ENCODE measurements at places on chromosomes 5 and 9.

DNA sequence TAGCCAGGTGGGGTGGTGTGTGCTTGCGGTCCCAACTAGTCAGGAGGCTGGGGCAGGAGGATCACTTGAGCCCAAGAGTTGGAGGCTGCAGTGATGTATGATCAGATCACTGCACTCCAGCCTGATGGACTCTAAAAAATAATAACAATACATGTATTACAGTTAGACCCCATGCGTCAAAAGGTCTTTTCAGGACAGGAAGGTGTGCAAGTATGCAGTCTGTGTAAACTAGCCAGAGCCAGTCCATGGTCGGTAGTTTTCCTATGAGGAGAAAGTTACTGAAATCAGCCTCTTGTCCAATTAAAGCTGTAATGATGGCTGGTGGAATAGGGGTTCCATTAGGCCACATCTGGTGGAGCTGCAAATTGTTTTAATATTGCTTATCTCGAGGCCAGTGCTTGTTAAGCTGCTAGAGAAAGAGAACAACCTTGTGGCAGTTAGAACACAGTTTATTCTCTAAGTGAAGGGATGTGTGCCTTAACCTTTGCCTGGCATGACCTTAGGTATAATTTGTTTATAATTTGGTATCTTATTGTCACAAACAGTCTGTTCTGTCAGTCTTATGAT lies 1.5 kb upstream of the STOM start:
- DNase-seq, result no peak

DNA sequence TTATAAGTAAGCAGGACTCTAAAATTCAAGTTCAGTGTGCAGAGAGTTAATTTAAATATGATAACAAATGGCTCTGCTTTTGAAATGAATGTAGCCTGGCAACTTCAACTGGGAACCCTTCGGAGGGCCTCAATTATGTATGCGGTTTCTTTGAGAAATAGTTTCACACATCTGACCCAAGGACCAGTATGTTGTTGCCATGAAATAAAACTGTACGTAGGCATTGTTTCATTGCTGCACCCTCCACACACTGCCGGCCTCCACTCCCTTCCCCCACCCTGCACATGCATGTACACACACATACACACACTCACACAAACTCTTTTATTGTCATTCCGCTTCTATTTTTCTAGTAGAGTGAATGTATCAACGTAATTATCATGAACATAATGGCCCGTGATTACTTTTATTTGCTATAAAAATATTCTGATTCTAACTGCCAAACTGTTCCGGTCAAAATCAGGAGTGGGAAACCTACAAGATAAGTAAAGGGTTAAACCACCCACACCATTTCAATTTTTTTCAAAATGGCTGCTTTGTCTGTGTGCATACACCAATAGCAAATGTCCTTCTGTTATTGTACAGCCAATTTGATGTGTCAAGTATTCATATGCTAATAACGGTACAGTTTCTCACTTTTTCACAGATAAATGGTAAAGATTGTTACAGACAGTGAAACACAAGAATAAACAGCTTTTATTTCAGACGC lies 215.5 kb upstream of the TMEM161B start:
- no peak for DNase-seq

GRCh38 chr9:34321451-34321850 lies 7.6 kb downstream of the KIF24 start:
- DNase-seq, result no peak

- no peak for DNase-seq
Measured at GRCh38 chr5:87741881-87742280, 329.2 kb upstream of the CCNH start.

DNA sequence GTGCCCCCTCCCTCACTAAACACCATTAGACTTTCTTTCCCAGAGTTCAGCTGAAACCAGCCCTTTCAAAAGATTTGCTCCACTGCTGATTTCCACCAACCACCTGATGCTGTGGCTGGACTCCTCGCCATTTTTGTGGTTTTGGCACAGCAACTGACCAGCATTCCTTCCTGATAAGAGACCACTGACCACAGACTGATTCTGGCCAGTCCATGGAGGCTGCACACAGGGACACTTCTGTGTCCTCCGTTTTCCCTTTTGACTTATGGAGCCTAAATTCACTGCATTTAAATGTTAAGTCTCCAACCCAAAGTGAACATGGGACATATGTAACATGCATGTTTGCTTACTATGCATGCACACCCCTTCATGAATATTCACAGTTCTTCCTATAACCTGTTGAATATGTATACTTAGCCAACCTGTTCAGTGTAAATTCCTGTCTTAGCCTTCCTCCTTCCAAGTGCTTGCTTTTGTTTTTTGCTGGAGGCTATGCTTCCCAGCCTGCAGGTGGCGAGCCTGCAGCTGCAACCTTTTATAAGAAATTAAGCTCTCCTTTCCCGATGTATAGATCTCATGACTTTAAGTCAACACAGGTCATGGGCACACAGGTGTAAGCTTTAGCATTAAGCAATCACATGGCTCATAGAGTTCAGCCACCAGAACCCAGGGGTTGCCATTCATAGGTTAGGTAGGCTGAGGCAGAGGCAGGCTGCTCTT lies 78.7 kb downstream of the ACTL7B start:
- DNase-seq, result no peak

- DNase-seq, result no peak
Measured at GRCh38 chr9:109707355-109707754, 72.6 kb upstream of the PALM2AKAP2 start.

GRCh38 chr5:179119415-179120170 lies 59.4 kb downstream of the ZNF354C start:
- DNase-seq, result no peak

DNA sequence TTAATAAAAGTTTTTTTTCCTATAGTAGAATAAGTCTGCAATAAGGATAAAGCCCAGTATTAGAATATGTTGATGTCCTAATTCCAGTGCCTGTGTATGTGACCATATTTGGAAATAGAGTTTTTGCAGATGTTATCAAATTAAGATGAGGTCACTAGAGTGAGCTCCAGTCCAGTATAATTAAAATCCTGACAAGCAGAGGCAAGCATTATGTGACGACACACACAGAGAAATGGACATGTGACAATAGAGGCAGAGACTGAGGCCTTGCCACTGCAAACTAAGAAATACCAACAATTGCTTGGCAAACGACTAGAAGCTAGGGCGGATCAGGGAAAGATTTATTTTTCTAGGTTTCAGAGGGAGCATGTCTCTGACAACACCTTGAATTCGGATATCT lies 216.4 kb upstream of the CYLC2 start:
- DNase-seq, result no peak

DNA sequence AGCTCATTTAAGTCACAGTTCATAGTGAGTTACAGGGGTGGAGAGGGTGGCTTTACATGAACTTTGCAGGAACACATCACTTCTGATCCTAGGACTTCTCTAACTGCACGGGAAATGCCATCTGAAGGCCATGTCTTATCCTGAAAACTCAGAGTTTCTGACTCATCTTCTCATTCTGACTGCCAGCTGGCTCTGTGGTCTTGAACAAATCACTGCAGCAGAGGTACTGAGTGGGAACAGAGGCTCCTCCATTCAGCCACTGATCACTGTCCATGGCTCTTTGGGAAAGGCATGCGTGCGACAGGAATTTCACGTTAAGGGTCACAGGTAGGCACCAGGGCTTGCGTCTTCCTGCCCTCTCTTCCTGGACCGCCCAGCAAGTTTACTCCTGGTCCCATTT lies 114.6 kb upstream of the LRRTM2 start:
- no peak for DNase-seq

DNA sequence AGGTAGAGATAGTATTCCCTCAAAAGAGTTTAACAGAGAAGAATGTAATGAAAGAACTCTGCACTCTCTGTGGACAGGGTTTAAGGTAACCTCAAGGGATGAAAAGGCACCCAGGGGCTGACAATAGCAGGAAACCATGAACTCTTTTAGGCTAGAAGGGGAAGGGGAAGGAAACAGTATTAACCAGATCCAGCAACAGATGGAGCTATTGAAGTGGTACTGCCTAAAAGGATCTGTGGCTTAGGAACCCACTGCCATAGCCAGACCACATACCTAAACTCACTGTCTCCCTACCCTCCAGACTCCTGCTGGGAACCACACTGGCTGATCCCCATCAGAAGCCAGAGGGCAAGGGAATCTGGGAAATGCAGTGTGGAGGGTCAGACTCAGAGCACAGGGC lies 35.5 kb downstream of the PLGRKT start:
- DNase-seq, result no peak

DNA sequence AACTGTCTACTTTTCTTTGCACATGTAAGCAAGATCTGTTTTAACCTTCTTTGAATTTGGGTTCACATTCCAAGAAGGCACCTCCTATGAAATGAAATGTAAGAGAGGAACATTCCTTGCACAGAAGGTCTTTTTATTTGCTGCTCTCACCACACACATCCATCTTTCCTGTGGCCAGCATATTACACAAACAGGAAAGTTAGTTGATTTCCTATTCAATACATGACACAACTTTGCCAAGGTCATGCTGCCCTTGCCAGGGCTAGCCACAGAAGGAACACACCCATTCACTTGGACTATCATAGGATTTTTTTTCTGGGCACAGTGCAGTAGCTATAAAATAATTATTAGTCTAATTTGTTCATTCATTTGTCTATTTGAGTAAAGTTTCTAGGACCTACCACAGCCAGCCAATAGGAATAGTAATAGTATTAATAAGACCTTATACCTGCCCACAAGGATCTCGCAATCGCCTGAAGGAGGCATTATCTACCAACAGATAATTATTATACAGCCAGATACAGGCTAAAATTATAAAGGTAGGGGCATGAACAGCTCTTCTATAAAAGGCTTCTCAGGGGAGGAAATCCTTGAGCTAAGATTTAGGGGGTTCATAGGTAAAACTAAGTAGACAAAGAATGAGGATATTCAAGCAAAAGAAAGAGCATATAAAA lies 78.1 kb upstream of the NREP start:
- DNase-seq, result no peak

GRCh38 chr9:125428060-125428901 lies 166.7 kb downstream of the GAPVD1 start:
- no peak for DNase-seq

GRCh38 chr9:99092643-99093491 lies 12.0 kb upstream of the TGFBR1 start:
- no peak for DNase-seq

DNA sequence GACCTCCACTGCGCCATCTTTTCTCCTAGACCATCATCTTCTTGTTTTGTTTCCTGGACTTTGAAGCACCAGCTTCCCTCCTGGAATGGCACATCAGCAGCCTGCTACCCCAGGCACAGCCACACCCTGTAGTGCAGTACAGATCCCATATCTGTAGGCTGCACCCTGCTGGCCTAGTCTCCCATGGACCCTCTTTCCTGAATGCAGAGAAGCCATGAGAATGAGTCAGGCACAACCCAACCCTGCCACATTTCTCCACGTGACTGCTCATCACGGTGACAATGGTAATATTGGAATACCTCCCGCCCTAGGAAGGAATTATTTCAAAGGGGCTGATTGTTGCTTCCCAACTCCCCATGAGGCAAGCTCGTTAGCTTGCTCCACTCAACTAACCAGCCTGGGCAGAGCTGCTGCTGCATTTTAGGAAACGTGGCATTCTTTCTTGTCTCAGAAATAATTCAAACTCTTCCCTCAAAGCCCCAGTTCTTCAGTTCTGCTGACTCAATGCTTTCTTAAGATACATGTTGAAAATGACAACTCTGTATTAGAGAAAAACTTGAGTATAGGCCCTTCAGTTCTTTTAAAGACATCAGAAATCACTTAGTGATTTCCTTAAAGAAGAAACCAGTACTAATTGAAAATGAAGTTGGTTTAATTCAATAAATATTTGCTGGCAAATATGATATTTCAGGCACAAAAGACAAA lies 328.1 kb downstream of the MLLT3 start:
- no peak for DNase-seq

DNA sequence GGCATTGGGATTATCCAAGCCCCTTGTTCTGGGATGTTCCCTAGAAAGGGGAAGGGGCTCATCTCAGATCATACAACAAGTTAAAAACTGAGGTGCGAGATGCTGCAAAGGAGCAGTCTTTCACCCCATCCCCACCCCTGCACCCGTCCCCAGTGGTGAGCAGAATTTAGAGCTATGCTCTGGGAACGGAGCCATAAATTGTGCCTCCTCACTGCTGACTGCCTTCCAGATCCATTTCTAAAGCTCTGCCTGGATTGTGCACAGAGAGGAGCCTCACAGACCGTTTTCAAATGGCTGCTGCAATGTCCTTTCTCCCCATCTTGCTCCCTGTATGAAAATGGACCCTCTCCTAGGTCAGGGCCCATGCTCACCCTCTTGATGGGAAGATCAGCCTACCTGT lies 8.3 kb downstream of the SLC25A48 start:
- DNase-seq, result no peak

GRCh38 chr5:40314275-40314674 lies 365.4 kb upstream of the PTGER4 start:
- no peak for DNase-seq

DNA sequence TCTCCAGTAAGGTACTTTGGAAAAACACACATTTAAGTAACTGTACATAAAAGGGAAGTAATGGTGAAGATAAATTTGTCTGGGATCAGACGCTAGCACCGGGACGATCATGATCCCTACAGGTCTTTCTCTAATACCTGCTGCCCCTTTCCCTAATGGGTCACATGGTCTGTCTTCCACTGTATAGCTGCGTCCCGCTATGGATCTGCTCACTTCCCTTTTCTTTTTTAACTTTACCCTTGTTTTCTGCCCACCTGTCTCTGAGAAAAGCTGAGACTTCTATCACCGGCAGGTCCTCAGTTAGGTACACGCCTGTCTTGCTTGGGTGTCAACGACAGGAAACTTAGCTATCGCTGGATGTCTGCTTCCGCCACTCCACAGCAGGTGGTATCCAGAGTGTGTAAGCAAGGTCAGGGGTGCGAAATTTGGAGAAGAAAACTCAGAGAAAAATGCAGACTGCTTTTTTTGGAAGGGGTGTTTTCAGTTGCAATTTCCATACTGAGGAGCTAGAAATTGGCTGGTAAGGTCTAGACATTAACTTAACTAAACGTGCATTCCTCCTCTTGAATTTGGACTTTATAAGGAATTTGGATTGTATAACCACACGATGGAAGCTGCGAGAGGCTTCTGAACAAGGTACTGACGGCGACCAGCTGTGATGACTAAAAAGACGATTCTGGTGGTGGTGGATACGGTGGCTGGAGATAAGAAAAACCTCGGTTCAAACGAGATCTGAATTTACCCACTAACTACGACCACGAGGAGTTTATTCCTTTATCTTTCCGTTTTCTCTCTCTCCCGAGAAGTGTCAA lies 1.1 kb upstream of the ICE1 start:
- no peak for DNase-seq

DNA sequence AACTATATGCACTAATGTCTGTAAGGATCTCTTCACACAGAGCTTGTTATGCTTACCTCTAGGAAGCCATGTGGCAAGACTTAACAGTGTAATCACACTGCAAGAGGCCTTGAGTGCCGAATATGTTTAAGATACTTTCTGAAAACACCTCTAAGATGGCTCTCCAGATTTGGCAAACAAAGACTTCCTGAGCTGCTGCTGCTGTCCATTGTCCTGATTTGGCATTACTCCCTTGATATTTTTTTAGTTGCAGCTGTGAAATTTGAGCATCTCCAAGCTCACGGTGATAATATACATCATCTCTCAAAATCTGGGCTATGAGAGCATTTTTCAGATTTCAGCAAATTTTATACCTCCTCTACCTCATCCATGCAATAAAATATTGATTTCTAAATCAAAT lies 384.5 kb upstream of the CDH6 start:
- DNase-seq, result no peak
